ENCODE measurements at places on chromosomes 5 and 9.

- no peak for DNase-seq
Measured at GRCh38 chr9:127384901-127385300, 12.1 kb upstream of the SLC2A8 start.

GRCh38 chr9:110356639-110357395 is 19.2 kb upstream of the TXNDC8 start:
- DNase-seq, result no peak

GRCh38 chr5:101904736-101905135 is 391.3 kb downstream of the SLCO4C1 start:
- no peak for DNase-seq

- DNase-seq, result no peak
Measured at GRCh38 chr9:99563364-99563763, 258.3 kb upstream of the NR4A3 start.

GRCh38 chr5:140622301-140622700 is 10.7 kb downstream of the CD14 start:
- no peak for DNase-seq

DNA sequence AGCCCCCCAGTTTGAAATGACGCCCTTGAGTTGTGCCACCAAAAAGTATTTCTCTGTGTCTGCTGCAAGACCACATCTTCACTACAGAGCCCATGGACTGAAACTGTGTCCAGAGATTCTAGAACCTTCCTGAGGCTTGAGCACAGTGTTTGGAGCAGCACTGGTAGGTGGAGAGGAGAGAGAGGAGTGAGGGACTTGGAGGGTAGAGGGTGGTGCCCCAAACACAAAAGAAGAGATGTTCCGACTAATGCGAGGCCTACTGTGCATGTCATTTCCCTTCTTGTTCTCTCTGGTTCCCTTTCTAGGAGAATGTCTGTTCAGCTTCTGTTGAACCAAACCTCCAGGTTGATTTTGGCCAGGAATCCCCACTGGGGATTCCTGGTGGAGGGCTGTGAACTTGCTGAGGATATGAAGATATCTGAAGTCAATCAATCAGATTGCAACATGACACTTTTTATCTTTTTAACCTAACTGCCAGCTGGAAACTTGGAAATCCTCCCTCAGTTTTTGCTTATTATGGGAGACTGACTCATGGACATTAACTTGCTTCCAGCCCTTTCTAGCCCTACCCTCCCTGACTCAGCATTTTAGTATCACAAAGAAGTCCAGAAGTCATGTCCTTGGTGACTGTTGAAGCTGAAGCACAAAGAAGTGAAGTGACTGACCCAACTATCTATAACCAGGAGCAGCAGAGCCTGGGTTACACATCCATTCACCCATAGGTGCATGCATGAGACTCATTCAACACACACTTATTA is 154.5 kb downstream of the NR3C1 start:
- DNase-seq, result peak; percentile 87

- DNase-seq, result no peak
Measured at GRCh38 chr5:172562443-172562842, 78.6 kb upstream of the NEURL1B start.

GRCh38 chr5:107437154-107437553 is 233.6 kb downstream of the EFNA5 start:
- no peak for DNase-seq

- DNase-seq, result no peak
Measured at GRCh38 chr9:87642330-87643106, 83.4 kb upstream of the CTSL start.
